SW480 (cell line): ENCODE measurements at places on chromosomes 2 and 18.

DNA sequence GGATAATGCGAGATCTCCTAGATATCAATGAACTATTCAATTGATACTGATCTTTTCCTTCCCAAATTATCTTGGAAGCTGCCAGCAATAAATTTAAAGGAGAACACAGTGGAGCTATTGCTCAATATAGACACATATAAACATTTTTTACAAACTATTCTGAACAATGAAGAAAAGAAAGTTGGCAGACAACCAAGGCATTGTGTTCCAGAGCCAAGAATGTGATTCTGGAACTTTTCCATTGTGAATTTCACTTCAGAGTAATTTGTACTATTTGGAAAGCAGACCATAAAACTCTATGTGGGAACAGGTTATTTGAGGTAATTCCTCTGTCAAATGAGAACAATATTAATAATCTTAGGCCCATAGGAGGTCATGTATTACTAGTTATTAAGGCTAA, 588.2 kb downstream of the IRS1 start:
- no peak for DNase-seq

- no peak for DNase-seq
Observed at GRCh38 chr2:174259981-174260380, 11.6 kb upstream of the OLA1 start.

DNA sequence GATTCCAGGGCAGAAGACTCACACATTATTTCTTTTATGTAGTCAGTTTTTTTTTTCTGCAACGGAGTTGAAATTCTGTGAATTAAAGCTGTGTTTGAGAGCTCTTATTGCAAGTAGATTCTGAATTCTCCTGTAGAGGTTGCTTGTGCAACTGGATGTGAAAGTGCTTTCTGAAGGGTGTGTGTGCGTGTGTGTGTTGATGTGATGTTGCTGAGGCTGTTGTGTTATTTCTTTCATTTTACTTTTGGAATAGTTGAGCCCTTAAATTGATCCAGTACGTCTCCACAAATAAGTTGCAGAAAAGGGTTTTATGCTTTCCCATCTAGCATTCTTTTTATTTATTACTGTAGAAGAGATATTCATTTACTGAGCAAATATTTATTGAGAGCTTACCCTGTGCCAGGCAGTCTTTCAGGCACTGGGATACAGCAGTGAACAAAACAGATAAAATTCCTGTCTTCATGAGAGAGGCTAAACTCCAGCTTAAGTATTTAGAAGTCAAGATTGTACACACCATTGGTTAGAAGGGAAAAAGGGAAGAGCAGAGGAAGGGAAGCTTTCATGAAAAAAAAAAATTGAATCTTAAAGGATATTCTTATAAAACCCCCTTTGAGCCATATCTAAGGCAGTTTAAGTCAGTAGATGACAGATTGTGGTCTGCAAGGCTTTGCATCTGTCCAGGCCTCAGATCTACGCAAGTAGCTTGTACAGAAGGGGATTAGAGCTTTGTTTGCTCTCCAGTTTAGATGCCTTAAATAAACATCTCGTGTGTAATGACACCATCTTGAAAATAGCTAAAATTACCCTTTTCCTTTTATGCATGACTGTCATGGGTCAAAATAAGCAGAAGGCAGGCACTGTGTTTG, 58.2 kb downstream of the MYO1B start:
- no peak for DNase-seq

DNA sequence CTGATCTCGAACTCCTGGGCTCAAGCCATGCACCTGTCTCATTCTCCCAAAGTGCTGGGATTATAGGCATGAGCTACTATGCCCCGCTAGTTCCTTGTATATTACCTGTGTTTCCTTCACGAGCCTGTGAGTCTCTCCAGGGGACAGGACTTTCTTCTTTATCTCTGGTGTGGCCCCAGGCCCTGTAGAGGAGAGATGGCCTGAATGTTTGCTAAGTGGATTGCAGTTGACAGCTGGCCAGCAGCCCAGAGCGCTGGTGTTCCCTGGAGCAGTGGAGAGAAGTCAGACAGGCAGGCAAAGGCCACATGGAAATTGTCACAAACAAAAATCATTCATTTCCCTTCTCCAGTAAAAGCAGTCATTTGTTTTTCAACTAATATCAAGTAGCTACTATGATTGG, 17.9 kb downstream of the LPIN1 start:
- no peak for DNase-seq

GRCh38 chr2:6973895-6974545, 56.8 kb downstream of the RNF144A start:
- DNase-seq = no peak

- no peak for DNase-seq
Observed at GRCh38 chr2:118842661-118843482, 4.6 kb downstream of the EN1 start.

DNA sequence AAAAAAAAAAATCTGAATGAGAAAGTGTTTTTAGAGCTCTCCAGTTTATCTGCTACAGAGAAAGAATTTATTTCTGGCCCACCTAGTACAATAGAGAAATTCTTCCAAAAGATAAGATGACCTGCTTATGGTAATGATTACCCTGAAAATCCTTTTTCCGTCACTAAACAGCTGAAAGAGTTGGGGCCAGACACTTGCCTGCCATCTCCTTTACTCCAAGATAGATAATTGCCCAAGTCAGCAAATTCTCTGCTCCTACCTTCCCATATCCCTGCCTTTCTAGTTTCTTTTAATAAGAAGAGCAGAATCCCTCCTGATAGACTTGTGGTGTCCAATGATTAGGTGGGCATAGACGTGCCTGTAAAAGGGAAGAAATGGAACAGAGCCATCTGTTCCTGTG, 28.1 kb downstream of the EIF4E2 start:
- DNase-seq = no peak

DNA sequence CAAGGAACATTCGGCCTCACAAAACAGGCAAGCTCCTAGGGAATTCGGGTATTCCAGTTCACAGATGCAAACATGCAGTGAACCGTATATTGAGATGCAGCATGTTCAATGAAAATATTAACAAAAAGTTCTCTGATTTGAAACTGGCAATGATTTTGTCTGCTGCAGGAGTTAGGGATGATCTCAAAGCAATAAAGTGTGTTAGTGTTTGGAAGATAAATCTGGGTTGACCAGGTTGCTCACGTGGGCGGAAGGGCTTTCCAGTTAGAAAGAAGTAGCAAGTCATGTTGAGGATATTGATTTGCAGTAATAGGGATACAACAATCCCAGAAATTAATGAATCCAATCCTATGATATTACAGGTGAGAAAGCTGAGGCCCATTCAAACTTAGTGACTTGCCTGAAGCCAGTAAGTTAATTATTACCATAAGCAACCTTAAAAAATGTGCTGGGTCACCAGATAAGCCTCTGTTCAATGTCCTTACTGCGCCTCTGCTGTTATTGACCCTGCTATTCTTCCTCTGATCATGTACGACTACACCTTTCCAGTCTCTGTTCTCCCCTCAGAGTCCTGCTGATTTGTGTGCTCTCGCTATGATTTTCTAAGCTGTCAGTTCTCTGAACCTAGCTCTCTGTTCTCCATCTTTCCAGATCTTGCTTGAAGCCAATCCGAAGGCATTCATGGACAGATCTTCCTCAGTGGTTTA, 370.8 kb downstream of the DSEL start:
- peak; percentile 0 for DNase-seq

DNA sequence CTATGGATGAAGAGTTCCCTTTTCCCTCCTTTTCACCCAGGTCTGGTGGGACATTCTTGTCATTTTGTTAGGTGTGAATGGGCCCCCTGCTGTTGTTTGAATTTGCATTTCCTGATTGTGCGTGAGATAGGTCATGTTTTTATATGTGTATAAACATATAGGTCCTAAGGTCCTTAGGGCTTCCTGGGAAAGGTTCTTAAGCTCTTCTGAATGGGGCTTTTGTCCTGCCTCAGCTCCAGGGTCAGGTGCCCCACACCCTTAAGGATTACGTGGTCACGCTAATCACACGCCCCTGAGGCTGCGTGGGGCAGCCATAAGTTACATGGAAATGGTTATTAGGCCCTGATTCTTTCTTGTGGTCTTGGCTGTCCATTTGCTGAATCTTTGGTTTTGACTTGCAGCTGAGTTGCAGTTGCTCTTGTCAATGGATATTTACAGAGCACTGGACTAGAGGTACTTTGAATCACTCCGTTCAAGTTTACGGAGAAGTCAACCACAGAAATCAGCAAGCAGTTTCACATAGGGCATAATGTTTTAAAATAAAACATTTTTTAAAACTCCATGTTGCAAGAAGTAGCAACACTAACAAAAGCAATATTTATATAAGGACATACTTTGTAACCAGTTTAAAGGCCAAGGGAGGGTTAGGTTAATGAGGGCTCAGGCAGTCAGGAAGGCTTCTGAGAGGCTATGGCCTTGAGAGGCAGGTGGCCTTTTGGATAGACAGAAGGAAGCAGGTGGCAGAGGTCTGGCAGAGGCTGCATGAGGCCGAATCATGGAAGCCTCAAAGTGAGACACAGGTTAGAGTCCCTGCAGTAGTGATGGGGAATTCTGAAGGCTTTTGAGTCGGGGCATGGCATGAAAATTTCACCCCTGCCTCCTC, 24.2 kb downstream of the LIPG start:
- DNase-seq = no peak

- DNase-seq = no peak
Observed at GRCh38 chr2:187365315-187365714, 82.7 kb downstream of the CALCRL start.

- DNase-seq = no peak
Observed at GRCh38 chr2:151670346-151670745, 63.9 kb downstream of the NEB start.

GRCh38 chr2:236981701-236982485, 103.8 kb upstream of the COPS8 start:
- no peak for DNase-seq

DNA sequence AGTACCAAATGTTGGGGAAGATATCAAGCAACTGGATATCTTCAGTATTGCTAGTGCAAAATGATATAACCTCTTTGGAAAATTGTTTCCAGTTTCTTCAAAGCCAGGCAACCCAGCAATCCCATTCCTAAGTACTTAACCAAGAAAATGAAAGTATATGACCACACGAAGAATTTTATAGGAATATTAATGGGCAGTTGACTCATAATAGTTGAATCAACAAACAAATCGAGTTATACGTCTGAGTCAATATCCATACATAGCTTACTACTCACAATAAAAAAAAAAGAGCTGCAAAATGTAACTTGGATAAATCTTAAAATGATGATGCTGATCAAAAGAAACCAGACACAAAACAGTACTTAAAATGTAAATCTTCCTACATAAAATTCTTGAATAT, 810.4 kb downstream of the METTL4 start:
- DNase-seq = no peak

GRCh38 chr18:32368170-32368569, 102.5 kb downstream of the GAREM1 start:
- DNase-seq = no peak

DNA sequence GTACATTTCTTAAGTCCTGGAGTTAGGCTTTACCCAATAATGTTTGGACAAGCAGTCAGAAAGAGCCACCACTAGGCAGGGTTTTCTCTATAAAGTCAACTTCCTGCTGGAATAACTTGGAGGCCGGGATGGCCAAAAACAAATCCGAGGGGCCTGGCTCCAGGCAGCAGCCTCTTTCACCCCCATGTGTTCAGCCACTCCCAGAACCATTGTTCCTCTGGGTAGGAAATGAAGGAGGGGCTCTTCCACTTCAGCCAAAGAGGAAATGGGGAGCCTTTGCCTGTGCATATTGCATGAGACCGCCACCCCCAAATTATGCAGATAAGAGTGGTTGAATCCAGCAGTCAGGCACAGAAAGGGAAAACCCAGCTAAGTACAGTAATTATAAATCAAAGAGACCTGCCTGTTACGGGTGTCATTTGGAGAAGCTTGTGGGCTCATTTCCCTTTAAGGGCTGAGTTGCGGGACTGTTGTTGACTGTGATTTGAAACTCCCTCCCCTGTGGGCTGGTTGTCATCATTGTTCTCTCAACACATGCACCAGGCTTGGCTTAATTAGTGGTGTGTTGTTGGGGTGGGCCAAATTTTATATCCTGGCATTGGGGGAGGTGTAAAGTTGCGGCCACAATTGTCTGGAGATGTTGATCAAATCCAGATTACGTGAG, 212.8 kb upstream of the SOX11 start:
- DNase-seq = peak; percentile 60

DNA sequence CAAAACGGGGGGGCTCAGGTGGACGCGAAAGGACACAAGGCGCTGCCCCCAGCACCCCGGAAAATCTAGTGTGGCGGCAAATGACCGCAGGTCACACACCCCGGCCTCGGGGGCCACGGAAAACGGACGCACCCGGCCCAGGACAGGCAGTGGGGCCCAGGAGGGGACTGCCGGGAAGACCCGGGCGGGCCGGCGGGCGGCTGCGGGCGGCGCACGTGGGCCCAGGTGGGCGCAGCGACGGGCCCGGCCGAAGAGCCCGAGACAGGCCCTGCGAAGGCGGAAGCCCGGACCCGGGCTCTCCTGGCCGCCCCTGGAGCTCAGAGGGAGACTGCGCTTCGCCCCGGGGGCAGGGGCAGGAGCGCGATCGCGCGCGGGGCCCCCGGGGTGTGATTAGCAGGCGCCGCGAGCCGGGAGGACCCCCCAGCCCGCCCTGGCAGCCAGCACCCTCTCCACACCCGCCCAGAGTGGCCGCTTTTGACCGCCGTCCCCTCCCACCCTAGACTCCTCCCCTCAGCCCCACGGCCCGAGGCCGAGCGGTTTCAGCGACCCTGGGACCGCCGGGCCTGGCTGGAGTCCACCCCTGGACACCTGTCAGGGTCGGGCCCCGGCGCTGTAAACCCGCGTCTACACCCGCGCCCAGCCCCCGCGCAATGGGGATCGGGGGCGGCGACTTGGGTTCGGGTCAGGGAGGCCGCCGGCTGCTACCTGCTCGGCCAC, 773 bp downstream of the MBP start:
- no peak for DNase-seq

DNA sequence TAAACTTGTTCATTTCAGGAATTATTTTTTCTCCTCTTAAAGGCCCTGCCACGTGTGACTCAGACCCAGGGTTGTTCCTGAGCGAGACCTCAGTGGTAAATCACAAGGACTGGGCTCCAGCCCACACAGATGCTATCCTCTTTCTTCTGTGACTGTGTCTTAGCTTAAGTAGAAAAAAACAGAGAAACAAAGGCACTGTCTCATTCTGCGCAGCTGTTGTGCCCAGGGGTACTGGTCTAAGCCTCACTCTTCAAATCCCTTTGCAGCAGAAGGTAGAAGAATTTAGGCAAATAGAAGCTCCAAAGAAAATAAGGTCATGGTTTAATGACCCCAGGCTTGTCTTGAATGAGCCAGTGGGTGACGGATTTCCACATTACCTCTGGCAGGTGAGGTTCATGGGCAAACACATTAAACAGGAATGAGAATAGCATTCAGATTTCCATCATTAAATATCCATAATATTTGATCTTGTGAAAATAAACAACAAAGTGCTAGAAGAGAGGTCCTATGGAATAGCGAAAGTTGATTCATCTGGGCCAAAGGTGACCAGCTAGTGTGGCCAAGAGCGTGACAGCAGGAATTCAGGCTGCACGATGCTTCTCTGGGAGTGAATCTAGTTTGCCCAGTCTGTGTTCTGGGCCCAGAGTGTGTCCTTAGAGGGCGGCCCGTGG, 63.3 kb downstream of the LIPG start:
- DNase-seq = no peak

DNA sequence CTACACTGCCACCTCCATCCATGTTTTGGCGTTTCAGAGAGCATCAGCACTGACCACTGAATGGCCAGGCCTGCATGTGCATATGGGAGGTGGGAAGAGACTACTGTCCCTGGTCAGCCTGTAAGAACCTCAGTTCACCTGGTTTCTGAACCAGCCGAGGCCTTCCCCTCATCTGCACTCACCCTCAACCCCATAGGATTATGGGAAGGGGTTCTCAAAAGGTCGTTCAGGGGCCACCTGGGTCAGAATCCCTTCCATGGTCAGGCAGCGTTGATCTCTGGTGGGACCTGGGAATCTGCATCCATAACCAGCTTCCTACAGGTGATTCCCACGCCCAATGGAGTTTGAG, 36.7 kb downstream of the TET3 start:
- DNase-seq = no peak

GRCh38 chr18:34595690-34596089, 114.4 kb upstream of the DTNA start:
- DNase-seq = peak; percentile 22
